ENCODE measurements at places on chromosomes 13 and 19.

DNA sequence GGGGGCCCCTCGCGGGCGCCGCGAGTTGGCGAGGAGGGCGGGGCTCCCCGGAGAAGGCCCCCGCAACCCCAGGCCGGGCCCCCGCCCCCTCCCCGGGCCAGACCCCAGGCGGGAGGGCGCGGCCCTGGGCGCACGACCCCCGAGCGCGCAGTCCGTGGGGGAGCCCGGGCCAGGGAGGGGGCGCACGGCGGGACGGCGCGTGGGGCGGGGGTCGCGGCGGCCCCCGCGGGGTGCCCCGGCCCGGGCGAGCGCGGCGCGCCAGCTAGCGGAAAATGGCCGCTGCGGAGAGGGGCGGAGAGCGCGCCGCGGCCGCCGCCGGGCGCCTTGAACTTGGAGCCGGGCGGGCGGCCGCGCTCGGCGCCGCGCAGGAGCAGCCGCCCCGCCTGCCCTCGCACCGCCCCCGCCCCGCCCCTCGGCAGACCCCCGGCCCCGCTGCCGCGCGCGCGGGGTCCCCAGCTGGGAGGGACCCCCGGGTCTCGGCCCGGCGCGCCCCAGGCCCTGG lies 6.4 kb upstream of the NFIC start:
- DNase-seq: no peak

DNA sequence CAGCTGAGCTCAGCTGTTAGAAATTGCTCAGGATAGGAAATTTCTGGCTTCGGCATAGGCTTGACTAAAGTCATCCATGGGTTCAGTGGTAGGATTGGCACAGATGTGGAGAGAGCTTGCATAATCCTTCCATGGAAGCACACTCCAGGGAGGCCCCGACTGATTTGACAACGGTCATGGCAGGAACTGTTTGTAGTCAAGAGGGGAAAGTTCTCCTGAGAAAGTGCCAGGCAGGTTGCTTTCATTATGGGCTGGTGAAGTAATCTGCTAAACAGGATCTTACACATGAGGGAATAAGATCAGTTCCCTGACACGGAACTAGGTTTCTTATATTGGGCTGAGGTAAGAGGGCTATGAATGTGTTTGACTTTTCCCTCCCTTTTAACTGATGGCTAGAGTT lies 120.1 kb downstream of the RGCC start:
- no peak for DNase-seq

- no peak for DNase-seq
Observed at GRCh38 chr13:98285317-98285716, 108.2 kb upstream of the RNF113B start.

GRCh38 chr19:35355791-35356460 lies 2.3 kb upstream of the FFAR3 start:
- no peak for DNase-seq

GRCh38 chr13:60210510-60211330 lies 47.0 kb upstream of the DIAPH3 start:
- DNase-seq: no peak

- DNase-seq: no peak
Observed at GRCh38 chr13:70203661-70204229, 95.5 kb upstream of the KLHL1 start.

GRCh38 chr19:41792513-41793413 lies 3.6 kb upstream of the CEACAM3 start:
- DNase-seq: no peak

DNA sequence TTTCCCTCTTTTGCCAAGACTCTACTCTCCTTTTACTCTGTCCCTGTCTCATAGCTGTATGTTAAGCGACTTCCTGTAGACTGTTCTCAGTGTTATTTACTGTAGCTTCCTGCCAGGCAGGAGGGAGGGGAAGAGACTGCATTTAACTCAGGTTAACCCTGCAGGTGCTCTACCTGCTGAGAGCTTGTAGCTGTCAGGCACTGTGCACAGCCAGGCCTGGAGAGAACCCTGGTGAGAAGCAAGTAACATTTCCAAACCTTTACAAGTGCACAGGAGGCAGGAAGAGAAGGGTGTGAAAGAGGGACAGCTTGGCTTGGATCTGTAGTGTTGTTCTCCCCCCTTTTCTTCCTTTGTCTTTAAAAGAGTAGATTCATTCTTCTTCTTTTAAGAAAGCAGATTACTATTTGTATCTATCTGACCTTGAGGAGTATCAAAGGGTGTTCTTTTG lies 167.1 kb downstream of the LMO7 start:
- no peak for DNase-seq

DNA sequence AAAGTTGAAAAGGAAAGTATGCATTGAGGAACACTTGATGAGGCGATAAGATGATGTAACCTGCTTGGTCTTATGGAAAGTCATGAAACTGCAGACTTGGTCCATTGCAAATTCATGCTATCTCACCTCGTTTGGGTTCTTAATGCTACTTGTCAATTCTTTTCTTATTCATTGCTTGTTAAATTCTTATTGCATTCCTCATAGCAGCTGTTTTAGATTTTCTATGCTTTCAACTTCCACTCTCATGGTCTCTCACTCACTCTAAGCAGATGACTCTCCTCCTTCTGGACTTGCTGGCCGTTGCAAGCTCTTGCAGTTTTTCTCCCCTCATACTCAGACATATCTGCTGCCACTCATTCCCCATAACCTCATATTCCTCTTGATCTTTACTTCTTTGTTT lies 67.8 kb upstream of the CSNK1A1L start:
- no peak for DNase-seq

DNA sequence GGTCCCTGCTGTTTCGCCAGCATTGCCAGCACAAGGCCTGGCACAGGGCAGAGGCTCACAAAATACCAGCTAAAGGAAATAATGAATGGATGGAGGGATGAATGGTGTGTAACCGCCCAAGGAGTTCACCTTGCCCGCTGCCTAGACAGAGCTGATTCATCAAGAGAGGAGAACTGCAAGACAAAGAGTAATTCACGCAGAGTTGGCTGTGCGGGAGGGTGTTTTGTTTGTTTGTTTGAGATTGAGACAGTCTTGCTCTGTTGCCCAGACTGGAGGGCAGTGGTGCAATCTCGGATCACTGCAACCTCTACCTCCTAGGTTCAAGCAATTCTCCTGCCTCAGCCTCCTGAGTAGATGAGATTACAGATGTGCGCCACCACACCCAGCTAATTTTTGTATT lies 3.0 kb downstream of the OPA3 start:
- no peak for DNase-seq

GRCh38 chr19:4206818-4207484 lies 22.4 kb upstream of the EBI3 start:
- DNase-seq: no peak

DNA sequence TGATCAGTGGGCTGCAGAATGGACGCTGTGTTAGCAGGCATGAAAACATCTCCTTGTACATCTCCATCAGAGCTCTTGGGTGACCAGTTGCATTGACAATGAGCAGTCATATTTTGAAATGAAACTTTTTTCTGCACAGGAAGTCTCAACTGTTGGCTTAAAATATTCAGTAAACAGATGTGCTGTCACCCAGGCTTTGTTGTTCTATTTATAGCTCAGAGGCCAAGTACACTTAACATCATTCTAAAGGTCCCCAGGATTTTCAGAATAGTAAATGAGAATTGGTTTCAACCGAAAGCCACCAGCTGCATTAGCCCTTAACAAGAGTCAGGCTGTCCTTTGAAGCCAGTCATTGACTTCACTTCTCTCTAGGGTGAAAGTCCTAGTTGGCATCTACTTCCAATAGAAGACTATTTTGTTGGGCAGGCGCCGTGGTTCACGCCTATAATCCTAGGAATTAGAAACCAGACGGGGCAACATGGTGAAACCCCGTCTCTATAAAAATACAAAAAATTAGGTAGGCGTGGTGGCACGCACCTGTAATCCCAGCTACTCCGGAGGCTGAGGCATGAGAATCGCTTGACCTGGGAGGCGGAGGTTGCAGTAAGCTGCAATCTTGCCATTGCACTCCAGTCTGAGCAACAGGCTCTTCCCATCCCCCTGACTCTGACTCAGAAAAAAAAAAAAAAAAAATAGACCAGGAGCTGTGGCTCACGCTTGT lies 7.9 kb upstream of the PDE4A start:
- DNase-seq: no peak

DNA sequence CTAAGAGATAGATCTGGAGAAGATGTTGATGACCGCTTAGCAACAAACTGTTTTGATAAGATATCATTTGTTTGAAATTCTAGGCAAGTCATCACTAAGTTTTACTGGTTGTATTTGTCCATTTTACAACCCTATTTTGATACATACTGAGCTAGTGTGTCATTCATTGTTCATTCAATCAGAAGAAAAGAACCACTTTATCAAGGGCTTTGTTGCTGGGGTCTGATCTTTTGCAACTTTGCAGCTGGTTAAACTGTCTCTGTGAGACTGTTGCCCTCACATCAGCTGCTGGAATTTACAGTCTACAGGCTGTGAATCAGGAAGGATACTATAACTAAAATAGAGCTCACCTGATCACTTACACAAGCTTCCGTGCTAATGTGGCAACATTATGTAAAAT lies 290.5 kb downstream of the RFC3 start:
- DNase-seq: no peak

DNA sequence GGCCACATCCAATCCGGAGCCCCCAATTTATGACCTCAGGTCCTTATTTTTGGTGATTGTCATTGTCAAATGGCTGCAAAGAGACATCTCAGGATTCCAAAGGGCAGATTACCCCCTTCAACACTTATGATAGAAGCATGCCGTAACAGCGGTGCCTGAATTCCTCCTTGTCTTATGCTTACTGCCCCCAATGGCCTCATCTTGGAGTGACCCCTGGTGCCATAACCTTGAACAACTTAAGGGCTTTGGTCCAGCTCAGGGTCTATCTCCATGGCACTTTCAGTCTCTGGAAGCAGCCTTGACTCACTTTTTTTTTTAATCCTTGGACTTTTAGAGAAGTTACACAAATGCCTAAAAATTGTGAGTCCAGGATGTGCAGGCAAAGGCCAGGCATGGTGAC lies 171.6 kb upstream of the ZNF507 start:
- DNase-seq: no peak

DNA sequence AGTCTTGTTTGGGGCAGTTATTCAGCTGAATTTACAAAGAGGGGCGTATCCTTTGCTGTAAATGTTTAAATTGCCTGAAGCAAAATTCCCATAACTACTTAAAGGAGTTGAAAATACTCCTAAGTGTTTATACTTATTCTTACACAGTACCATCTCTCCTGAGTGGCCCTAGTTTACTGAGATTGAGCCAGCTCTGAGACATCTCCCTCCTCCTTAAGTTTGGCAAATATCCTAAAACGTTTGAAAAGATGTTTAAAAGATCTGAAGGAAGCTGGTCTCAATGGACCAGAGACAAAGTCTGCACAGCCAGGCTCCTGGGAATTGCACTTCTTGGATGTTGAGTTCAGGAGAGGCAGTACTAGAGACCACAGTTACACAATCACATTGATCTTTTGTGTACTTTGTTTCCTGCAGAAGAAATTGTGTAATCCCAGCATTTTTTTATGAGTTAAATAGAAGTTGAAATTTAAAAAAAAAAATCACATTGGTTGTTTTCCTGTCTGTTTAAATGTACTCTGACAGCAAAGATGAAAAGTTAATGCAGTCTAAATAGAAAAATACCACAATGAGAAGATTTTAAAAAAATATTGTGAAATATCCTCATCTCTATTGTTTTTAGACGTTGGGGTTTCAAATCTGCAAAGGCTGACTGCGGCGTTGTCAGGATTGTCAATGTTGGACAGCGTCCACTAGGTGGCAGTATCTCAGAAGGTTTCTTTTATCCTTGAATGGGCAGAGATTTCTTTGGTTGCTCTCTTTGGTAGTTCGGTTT lies 20.7 kb downstream of the TNFSF11 start:
- peak; percentile 85 for DNase-seq

DNA sequence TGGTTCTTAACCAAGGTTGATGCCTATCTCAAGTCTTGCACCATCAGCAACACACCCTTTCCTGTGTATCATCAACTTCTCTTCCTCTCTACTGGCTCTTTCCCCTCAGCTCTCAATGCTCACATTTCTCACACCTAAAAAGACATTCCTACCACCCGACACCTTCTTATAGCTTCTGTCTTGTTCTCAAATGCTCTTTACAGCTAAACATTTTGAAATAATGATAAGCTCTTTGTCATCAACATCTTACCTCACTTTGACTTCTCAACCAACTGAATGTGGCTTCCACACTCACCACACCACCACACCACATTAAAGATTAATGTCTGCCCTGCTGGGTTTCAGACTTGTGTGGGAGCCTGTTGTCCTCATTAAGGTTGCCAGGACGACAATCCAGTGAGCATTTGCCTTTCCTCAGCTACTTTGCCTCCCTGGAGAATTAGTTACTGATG lies 67.8 kb downstream of the RXFP2 start:
- no peak for DNase-seq

DNA sequence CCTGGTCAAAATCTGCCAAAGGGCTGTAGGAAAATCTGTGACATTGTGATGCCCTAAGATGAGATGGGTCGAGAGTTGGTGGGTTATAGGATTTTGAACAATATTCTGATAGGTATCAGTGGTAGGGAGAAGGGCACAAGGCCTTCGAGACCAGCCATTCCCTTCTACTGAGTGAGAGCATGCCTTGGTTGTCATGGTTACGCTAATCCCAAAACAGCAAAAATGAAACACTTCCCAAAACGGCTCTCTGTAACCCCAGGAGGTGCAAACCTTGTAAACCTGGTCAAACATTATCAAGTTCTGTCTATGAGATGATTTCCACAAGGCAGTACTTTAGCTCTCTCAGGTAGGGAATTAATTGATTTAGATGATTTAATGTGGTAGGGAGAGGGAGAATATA lies 158.7 kb upstream of the RNF113B start:
- DNase-seq: no peak

DNA sequence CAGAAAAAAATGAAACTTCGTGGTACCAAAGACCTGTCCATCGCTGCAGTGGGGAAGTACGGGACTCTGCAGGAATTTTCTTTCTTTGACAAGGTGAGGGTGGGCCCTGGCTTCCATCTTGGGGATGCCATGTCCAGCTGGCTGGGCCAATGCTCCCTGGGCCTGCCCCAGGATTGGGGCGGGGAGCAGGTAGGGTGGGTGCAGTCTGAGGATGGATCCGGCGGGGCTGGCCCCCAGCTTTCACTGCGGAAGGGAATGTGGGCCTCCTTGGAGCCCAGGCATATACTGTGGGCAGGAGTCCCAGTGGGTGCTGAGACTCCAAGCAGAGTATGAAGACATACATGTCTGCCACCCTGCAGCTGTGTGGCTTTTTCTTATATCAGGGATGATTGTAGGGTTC lies 23.9 kb downstream of the SIN3B start:
- DNase-seq: no peak

GRCh38 chr13:43936647-43937046 lies 56.9 kb downstream of the LACC1 start:
- no peak for DNase-seq

Measured in brain pericyte (primary cell).